ENCODE measurements at places on chromosomes 1 and 21.
A peak's percentile ranks its signal among the peaks of the same experiment; 100 is the strongest.

GRCh38 chr1:106910798-106911197, 145.7 kb upstream of the PRMT6 start:
- no peak for DNase-seq

DNA sequence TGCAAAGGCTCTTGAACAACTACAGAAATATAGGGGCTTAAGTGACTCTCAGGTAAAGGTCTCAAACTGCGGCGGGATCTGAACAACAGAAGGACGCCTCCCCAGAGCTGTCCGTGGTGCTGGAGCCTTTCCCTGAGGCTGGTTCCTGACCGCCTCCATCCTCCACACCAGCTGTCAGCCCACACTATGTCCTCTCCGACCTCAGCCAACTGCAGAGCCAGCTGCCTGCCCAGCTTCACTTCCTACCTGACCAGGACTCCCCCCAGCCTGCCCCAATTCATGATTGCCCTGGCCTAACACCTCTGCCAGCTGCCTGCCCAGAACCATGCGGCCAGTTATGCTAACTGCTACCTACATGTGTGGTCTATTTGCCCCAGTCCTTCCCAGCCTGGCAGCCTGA, 63.6 kb upstream of the ZC3H12A start:
- DNase-seq: peak; percentile 28

GRCh38 chr1:99602404-99602969, 43.4 kb upstream of the PALMD start:
- no peak for DNase-seq

- DNase-seq: peak; percentile 76
Measured at GRCh38 chr1:159924025-159924790, 1.1 kb downstream of the TAGLN2 start.

GRCh38 chr1:62068978-62069377, 125.7 kb upstream of the L1TD1 start:
- no peak for DNase-seq

Data from activated T-cell treated with anti-CD3 and anti-CD28 coated beads, Interleukin-2, amount 50 U/mL, for 48 hours (primary cell).